CD4-positive, alpha-beta T cell treated with Interleukin-17A for 4 hours (primary cell): ENCODE measurements at places on chromosomes 5 and 9.
A peak's percentile ranks its signal among the peaks of the same experiment; 100 is the strongest.

DNA sequence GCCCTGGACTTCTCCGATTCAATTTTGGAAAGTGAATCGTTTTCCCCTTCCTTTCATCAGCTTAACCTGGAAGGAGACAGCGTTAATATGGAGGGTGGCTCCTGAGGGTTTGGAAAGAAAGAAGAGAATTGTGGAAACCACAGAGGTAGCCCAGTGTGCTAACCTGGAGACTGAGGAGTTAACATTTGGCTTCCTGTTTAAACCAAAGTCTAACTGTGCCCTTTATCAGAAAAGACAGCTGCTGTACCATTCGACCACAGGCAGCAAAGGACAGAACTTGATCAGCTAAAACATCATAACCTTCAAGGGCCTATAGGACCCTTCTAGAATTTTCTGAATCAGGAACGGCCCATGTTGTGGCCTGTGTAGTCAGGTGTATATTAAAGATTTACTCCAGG is 735 bp downstream of the IDNK start:
- DNase-seq, result peak; percentile 14

DNA sequence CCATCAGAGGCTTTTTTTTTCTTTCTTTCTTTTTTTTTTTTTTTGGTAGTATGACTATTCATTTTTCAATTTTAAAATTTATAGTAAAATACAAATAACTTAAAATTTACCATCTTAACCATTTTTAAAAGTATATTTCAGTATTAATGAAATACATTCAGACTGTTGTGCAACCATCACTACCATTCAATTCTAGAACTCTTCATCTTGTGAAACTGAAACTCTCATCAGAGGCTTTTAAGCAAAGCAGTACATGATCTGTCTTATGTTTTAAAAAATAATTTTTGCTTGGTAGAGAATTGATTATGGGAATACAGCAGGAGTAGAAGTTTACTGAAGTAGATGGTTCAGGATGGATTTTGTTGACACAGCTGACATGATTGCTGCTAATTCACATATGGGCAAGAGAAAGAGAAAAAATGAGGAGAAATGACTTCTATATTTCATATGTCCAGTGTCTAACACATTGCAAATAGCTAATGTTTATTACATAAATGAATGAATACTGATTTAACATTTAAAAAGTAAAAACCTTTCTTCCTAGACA is 13.4 kb downstream of the ELOVL7 start:
- DNase-seq, result no peak

- no peak for DNase-seq
These were observed 1023.1 kb upstream of the WWC1 start for GRCh38 chr5:167268337-167268736.

DNA sequence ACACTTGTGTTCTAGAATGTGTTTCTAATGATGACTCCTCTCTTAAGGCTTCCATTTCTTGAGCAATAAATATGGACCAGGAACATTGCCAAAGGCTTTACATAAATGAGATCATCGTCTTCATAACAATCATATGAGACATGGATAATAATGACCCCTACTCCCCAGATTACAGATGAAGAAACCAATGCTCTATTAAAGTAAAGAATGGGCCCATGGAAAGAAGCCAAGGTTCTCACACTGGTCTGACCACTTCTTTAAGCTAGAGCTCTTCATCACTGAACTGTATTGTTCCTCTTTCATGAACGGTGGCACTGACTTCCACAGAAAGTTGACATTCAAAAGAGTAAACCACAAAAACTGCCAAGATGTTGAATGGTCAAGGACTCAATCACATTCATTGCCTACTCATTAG is 65.3 kb downstream of the MARCHF3 start:
- no peak for DNase-seq

GRCh38 chr9:99866398-99866797 is 40.1 kb upstream of the STX17 start:
- no peak for DNase-seq

DNA sequence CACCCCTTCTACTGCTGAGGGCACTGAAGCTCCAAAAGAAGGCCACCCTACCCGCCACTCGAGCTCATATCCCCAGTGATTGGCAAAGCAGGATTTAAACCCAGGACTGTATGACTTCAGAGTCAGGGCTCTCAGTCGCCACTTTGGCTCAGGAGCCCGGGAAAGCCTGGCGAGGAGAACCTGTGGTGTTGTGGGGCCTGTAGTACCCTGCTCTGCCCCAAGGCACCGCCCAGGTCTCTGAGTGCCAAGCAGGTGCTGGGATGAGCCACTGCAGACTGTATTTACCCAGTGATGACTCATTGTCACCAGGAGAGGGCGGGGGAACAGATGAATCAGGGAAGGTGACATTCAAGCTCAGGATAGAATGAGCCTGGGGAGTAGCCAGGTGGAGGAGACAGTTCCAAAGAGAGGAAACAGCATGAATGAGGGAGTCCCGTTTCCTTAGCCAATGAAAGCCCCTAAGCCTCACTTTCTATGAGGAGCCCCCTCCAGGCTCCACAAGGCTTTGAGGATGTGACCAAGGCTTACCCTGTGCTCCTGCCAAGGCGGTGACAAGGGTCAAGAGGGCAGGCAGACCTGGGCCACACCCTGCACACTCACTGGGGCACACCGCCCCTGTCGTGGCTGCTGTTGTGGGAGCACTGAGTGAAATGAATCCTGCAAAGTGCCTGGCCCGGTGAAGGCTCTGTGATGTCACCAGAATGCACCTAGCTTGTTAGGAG is 17.8 kb upstream of the DPM2 start:
- DNase-seq, result peak; percentile 87

- DNase-seq, result no peak
These were observed 174.1 kb downstream of the KDM4C start for GRCh38 chr9:6931913-6932312.

GRCh38 chr9:116891424-116891823 is 204.3 kb downstream of the TRIM32 start:
- no peak for DNase-seq

DNA sequence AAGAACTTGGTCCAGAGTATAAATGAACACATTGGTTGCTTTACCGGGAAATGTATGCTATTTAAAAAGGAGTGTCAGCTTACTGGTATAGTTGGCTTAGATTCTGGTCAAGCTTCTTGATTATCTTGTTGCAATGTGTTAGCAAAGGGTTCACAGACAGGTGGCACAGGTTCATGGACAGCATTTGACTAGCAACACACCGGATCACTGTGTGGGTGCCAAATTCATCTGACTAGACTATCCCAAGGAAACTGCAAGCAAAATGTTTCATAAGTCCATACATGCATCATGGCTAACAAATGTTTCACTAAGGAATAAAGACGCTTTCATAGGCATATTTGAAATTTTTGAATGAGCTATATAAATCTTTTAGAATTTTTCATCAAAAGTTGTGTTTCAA is 274.1 kb downstream of the PLK2 start:
- DNase-seq, result no peak
